ENCODE measurements at places on chromosomes 2 and 18. TPM values are rescaled to one million over a fixed set of nuclear protein-coding genes. Genes with fewer than 3 reads are reported as not detected.

DNA sequence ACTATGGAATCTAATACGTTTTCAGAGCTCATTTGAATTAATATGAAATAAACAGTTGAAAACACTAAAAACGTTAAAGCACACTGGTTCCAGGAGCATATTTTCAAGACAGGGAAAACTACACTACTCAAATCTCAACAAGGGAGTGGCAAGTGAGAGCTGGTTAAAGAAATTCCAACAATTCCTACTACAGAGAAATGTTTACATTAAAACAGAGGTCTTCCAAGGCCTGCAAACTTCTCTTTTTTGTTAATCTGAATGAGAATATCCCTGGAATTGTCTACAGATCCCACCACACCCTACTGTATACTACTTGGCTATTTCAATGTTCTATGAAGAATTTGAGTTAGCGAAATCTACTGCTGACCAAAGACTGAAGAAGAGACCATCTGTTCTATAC, 231.5 kb downstream of the ZEB2 start:
- no peak overlapping the region for H3K27ac ChIP-seq
- H3K4me1 ChIP-seq = peaks cover 1% of the 10 kb centered on the region
- H3K4me3 ChIP-seq = no peak overlapping the region

GRCh38 chr2:8558096-8558495, 123.8 kb upstream of the ID2 start:
- no peaks in the 10 kb centered on the region for H3K36me3 ChIP-seq
- H3K27me3 ChIP-seq = no peaks in the 10 kb centered on the region
- H3K4me1 ChIP-seq = no peaks in the 10 kb centered on the region
- H3K27ac ChIP-seq = no peak overlapping the region

- H3K4me3 ChIP-seq = no peak overlapping the region
- no peak for DNase-seq
- peaks cover 4% of the 10 kb centered on the region for H3K4me1 ChIP-seq
- no peaks in the 10 kb centered on the region for H3K36me3 ChIP-seq
These were observed 42.0 kb downstream of the FMNL2 start for GRCh38 chr2:152376968-152377367.

The ABCG5 gene
- total RNA-seq = not detected

Data from aorta (tissue), 5 donors.